ENCODE measurements at places on chromosomes 5 and 9.
A peak's percentile ranks its signal among the peaks of the same experiment; 100 is the strongest.

DNA sequence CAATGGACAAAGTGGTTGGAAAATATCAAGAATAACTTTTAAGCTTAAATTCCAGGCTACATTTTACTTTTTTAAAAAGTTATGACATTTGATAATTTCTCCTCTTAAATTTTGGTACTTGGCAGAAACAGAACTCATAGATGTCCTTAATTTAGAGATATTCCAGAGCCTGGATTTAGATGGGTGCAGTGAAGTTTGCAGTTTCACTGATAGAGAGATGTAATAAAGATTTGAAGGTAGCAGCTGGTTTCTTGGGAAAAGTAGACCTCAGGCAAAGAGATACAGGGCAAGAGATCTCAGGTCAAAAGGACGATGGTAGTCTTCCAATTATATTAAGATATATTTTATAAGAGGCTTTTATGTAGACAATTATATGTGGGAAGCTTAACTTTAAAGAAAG is 134.6 kb downstream of the ISL1 start:
- DNase-seq, result no peak

DNA sequence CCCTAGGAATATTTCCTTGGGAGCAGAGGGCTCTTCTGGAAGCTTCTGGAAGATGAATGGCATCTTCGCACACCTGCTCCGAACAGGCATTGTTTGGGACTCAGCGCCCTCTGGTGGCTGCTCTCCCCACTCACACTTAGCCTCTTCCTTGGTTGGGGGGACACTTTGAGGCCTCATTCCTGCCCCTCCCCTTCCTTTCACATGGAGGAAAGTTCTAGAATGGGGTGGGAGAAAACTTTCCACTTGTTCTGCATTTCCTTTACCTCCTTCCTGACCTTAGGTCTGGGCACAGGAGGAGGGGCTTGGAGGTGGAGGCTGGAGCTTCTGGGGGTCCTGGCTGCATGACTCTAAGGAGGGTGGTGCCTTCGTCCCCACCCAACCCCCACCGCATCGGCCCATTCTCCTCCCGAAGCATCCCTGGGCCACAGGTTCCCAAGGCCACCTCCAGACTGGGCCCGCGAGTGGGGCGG is 19.3 kb upstream of the SMIM32 start:
- peak; percentile 25 for DNase-seq

- DNase-seq, result no peak
These were observed 160.9 kb upstream of the NR3C1 start for GRCh38 chr5:143564417-143564816.

GRCh38 chr5:178324481-178325310 is 92.1 kb upstream of the PHYKPL start:
- DNase-seq, result no peak

DNA sequence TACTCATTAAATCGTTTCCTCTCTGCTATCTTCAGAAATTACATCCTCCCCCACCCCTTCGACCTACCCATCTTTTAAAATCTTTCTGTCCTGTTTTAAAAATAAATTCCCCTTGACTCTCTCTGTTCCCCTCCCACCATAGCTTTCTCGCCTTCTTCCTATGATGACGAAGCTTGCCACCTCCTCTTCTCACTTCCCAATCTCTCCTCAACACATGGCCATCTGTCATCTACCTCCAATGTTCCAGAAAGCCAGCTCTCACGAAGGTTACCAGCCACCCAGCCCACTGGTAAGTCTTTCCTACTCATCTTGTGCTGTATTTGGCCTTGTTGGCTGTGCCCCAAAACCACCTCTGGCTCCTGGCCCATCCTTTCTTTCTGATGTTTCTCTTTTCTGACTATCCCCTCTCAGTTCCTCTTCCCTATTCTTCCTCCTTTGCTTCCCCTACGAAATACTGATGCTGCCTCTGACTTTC is 346.3 kb downstream of the ENC1 start:
- no peak for DNase-seq

Measured in activated T-helper 9 cell treated with anti-CD3 and anti-CD28 coated beads, Interleukin-2, amount 50 U/mL, for 16 hours (primary cell).